ENCODE measurements at places on chromosomes 4 and X. TPM values are rescaled to one million over a fixed set of nuclear protein-coding genes. Genes with fewer than 3 reads are reported as not detected.

- DNase-seq = no peak
- H3K4me3 ChIP-seq = no peak overlapping the region
- no peaks in the 10 kb centered on the region for H3K27me3 ChIP-seq
- H3K4me1 ChIP-seq = no peaks in the 10 kb centered on the region
- no peaks in the 10 kb centered on the region for H3K36me3 ChIP-seq
These were observed 102.8 kb downstream of the STOX2 start for GRCh38 chr4:184007891-184008290.

GRCh38 chr4:8291701-8292477 is 22.3 kb downstream of the HTRA3 start:
- H3K36me3 ChIP-seq = no peaks in the 10 kb centered on the region
- DNase-seq = no peak
- no peaks in the 10 kb centered on the region for H3K27me3 ChIP-seq
- H3K4me3 ChIP-seq = no peak overlapping the region
- H3K4me1 ChIP-seq = no peaks in the 10 kb centered on the region

MAGEA10 gene
- not detected for total RNA-seq

DNA sequence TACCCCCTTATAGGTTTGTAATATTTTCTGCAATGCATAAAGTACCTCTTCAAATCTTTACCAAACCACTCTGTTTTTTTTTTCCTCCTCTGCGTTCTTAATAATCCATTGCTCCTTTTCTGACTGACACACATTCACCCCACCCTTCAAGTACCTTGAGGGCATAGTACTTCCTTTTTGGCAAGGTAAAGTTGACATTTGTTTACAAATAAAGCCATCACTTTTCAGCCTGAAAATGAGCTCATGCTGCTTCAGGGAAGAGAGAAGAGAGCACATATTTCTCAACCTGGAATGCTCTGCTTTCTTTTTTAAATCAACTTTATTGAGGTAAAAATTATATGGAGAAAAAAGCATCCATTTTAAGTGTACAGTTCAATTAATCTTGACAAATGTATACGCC is 113.9 kb downstream of the AGTR2 start:
- H3K27me3 ChIP-seq = no peaks in the 10 kb centered on the region
- DNase-seq = no peak
- no peak overlapping the region for H3K27ac ChIP-seq
- H3K4me3 ChIP-seq = no peak overlapping the region

DNA sequence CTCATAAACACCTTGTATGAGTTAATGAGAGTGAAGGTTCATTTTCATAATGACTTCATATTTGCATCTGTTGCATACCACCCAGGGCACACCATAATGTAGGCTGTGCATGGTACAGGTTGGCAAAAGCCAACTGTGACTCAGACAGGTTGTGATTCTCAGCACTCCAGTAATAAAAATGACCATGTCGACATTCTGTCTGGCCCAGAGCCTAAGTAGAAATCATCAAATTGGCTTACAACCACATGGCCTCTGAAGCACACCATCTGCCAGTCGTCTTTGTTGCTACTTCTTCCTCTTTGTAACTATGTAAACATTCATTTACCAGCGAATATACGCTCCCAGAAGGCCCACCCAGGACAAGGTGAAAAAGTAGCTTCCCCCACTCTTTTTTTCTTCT is 459.5 kb downstream of the GASK1B start:
- H3K4me1 ChIP-seq = no peaks in the 10 kb centered on the region
- H3K27ac ChIP-seq = no peak overlapping the region
- no peak for DNase-seq
- no peaks in the 10 kb centered on the region for H3K36me3 ChIP-seq
- H3K27me3 ChIP-seq = no peaks in the 10 kb centered on the region

GC gene
- total RNA-seq = not detected

GRCh38 chr4:122479935-122480416 is 23.5 kb upstream of the IL2 start:
- no peak overlapping the region for H3K27ac ChIP-seq
- peaks cover 36% of the 10 kb centered on the region for H3K4me1 ChIP-seq
- H3K27me3 ChIP-seq = no peaks in the 10 kb centered on the region
- no peaks in the 10 kb centered on the region for H3K36me3 ChIP-seq
- H3K4me3 ChIP-seq = no peak overlapping the region

NCAPG gene
- 46.3 TPM for total RNA-seq

ALAS2 gene
- not detected for total RNA-seq

- H3K4me1 ChIP-seq = no peaks in the 10 kb centered on the region
- H3K4me3 ChIP-seq = no peak overlapping the region
- H3K27ac ChIP-seq = no peak overlapping the region
- DNase-seq = no peak
- H3K27me3 ChIP-seq = no peaks in the 10 kb centered on the region
- H3K36me3 ChIP-seq = no peaks in the 10 kb centered on the region
These were observed 68.5 kb downstream of the PHOX2B start for GRCh38 chr4:41679991-41680390.

DNA sequence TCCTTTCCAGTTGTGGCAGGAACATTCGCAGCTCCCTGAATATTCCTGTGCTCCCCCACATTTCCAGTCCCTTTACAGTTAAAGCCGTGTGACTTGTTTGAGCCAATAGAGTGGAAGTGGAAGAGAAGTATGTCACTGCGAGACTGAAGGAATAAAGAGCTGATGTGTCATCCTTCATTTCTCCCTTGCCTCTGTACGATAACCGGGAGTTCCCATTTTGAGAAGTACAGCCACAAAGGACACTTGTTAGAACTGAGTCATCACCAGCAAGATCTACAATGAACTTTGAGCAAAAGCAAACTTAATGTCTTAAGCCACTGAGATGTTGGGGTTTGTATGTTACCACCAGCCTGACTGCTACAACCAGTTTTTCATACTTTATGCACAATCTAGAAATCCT is 92.3 kb downstream of the SPRY1 start:
- no peak overlapping the region for H3K4me3 ChIP-seq
- H3K36me3 ChIP-seq = no peaks in the 10 kb centered on the region
- H3K4me1 ChIP-seq = no peaks in the 10 kb centered on the region
- no peak overlapping the region for H3K27ac ChIP-seq

DNA sequence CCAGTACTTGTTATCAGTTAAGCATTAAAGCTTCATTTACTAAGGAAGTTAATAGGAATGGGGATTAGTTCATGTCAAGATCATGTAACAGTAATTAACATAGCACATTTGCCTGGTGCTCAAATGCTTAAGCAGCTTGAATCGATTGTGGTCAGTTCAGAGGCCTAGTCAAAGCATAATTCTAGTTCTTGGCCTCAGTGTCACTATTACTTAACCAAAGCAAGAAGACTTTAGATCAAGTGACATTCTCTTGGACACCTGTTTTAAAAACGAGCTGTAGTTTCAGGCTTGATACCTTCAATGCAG is 115.2 kb upstream of the BMPR1B start:
- no peaks in the 10 kb centered on the region for H3K4me1 ChIP-seq
- H3K27ac ChIP-seq = no peak overlapping the region
- no peaks in the 10 kb centered on the region for H3K27me3 ChIP-seq

MAP3K15 gene
- not detected for total RNA-seq

SUPT20HL1 gene
- total RNA-seq = not detected

GRCh38 chr4:148162991-148163390 is 279.2 kb downstream of the NR3C2 start:
- H3K4me3 ChIP-seq = no peak overlapping the region
- no peaks in the 10 kb centered on the region for H3K4me1 ChIP-seq
- DNase-seq = no peak
- no peaks in the 10 kb centered on the region for H3K27me3 ChIP-seq
- H3K27ac ChIP-seq = no peak overlapping the region

DNA sequence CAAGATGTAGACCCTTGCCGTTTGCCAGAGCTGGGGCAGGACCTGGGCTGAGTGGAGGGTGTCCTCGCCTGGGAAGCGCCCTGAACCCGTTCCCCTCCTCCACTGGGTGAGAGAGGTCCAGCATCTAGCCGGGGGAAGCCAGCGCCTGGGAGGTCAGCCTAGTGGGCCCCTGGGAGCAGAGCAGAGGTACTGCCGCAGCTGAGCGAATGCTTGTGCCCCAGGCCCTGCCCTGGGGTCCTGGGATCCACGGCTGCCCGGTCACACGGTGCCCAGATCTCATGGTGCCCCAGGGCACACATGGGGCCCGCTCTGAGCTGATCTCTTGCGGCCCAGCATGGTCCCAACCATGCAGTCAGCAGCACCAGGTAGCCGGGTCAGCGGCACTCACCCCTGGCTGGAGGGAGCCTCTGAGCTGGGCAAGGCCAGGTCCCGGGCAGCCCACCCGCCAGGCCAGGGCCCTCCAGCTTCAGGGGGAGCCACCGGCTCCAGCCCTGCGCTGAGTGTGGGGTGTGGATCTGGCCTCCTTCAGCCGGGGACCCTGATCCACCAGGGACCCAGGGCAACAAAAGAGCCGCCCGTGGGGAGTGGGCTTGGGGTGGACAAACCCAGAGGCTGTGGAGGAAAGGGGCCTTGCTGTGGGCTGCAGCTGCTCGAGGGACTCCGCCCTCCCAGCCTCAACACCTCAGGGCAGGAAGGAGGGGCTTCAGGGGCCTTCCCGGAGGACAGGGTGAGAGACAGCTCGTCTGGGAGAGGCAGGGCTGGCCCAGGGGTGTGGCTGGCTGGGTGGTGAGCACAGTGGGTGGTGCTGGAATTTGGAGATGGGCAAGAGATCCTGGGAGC is 4.1 kb upstream of the CPLX1 start:
- H3K27ac ChIP-seq = no peak overlapping the region
- H3K36me3 ChIP-seq = no peaks in the 10 kb centered on the region
- H3K27me3 ChIP-seq = no peaks in the 10 kb centered on the region
- DNase-seq = no peak

DNA sequence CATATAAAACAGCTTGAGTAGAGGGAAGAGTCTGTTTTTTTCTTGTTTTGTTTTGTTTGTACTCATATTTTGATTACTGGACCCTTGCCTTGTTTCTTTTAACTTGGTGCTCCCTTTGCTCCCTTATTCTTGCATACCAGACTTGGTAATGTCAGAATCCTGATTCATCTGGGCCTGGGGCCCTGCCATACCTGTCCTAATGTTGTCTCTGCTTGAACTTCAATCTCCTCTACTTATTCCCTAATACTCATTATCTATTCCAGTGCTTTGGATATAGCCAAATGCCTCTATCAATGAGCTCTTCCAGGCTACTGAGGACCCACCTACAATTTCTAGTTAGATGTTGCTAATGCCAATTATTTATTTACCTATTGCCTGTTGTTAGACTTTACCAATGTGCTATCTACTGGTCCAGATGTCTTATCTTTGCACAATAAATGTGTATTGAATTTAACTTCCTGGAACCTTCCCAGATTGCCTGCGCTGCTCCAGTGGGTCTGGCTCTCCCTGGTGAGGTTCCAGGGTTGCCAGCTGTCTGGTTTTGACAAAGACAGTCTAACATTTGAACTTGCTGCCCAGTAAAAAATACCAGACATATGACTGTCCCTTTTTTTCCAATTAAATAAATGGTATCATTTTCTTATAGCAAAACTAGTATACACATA is 64.4 kb upstream of the ACSL4 start:
- H3K4me3 ChIP-seq = no peak overlapping the region
- H3K4me1 ChIP-seq = no peaks in the 10 kb centered on the region
- H3K27ac ChIP-seq = no peak overlapping the region
- DNase-seq = no peak
- no peaks in the 10 kb centered on the region for H3K27me3 ChIP-seq
- no peaks in the 10 kb centered on the region for H3K36me3 ChIP-seq

- H3K36me3 ChIP-seq = no peaks in the 10 kb centered on the region
- H3K27me3 ChIP-seq = no peaks in the 10 kb centered on the region
- H3K27ac ChIP-seq = no peak overlapping the region
- no peak for DNase-seq
- no peak overlapping the region for H3K4me3 ChIP-seq
These were observed 68.2 kb upstream of the ACSL1 start for GRCh38 chr4:184893801-184894571.

GRCh38 chr4:111693758-111694157 is 451.5 kb upstream of the FAM241A start:
- no peak for DNase-seq
- no peak overlapping the region for H3K27ac ChIP-seq
- H3K4me3 ChIP-seq = no peak overlapping the region
- H3K27me3 ChIP-seq = no peaks in the 10 kb centered on the region
- no peaks in the 10 kb centered on the region for H3K4me1 ChIP-seq
- no peaks in the 10 kb centered on the region for H3K36me3 ChIP-seq

- H3K27ac ChIP-seq = no peak overlapping the region
- no peaks in the 10 kb centered on the region for H3K27me3 ChIP-seq
- no peak overlapping the region for H3K4me3 ChIP-seq
- H3K4me1 ChIP-seq = no peaks in the 10 kb centered on the region
- no peaks in the 10 kb centered on the region for H3K36me3 ChIP-seq
These were observed 369.7 kb downstream of the BCOR start for GRCh38 chrX:39728025-39728424.

- no peaks in the 10 kb centered on the region for H3K4me1 ChIP-seq
- no peaks in the 10 kb centered on the region for H3K27me3 ChIP-seq
- H3K36me3 ChIP-seq = no peaks in the 10 kb centered on the region
- H3K27ac ChIP-seq = no peak overlapping the region
These were observed 253.7 kb downstream of the PDHA2 start for GRCh38 chr4:96093563-96093962.

DNA sequence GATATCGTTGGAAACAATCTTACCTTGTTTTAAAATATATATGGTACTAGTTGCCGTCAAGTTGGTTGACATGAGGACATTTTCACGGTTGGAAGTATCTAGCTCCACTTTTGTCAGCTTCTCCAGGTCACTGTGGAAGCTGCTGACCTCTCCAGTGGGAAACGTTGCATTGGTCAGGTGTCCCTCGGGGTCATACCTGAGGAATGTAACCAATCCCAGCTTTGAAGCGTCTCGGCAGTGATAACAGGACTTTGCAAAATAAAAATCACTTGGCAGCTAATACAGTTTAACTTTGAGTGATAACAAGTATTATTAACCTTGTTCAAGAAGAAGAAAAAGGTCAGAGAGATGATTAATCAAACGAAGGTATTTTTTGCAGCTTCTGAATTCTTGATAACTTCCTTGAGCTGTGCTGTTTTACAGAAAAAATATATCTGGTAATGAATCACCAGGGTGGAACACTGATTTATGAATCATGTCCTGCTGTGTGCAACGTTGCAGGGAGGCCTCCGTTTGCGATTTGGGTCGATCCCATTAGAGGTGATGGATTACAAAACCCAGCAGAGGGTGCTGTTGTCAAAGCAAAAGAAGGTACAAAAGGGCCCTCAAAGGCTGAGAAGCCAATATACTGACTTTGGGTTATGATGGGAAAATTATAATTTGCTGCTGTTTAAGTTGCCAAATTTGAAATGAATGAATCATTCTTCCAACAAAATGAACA is 60.1 kb downstream of the SH2D1A start:
- peak; percentile 90 for DNase-seq

TRIM75 gene
- not detected for total RNA-seq

CCDC110 gene
- not detected for total RNA-seq

DNA sequence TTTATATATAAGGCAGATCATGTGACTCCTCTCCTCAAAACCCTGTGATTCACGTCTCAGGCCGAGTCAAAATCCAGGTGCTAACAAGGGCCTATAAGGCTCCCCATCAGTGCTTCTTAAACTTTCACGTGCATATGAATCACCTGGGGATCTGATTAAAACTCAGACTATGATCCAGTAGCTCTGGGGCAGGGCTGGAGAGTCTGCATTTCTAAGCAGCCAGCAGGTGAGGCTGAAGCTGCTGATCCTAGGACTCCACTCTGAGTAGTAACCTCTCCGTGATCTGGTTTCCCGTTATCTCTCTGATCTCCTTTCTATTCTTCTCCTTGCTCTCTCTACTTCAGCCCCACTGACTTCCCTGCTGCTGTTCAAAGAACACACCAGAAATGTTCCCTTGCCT is 252.4 kb upstream of the RPS6KA3 start:
- H3K27me3 ChIP-seq = 0 out of 2 replicates have a peak, but pooled peaks cover under 1% of the 10 kb centered on the region
- no peak overlapping the region for H3K27ac ChIP-seq
- no peak for DNase-seq
- H3K36me3 ChIP-seq = no peaks in the 10 kb centered on the region
